Psoas muscle (tissue), 8 donors: ENCODE measurements at places on chromosomes 1 and 21. TPM values are rescaled to one million over a fixed set of nuclear protein-coding genes. Genes with fewer than 3 reads are reported as not detected.

Gene SLAMF9
- not detected for total RNA-seq

Gene TMEM54
- 11.8 TPM for total RNA-seq

Gene SH2D1B
- total RNA-seq: 4.0 TPM

Gene MTHFR
- 26.2 TPM for total RNA-seq

Gene EPHX1
- 100 TPM for total RNA-seq

Gene SRSF11
- 57.2 TPM for total RNA-seq

Gene LAPTM5
- 8.2 TPM for total RNA-seq

Gene NTMT2
- not detected for total RNA-seq

Gene IPO13
- 92.4 TPM for total RNA-seq

Gene HCRTR1
- not detected for total RNA-seq

Gene GJA4
- total RNA-seq: 19.7 TPM

Gene THEMIS2
- 3.8 TPM for total RNA-seq

Gene SPRR2E
- total RNA-seq: not detected

Gene DDX59
- total RNA-seq: 33.7 TPM

Gene PRDM15
- total RNA-seq: 4.0 TPM

Gene FAM177B
- not detected for total RNA-seq

Gene EDARADD
- 0.25 TPM for total RNA-seq

Gene C1QTNF12
- 0.75 TPM for total RNA-seq

Gene PRDM16
- 1.2 TPM for total RNA-seq

Gene S100A8
- total RNA-seq: 57.0 TPM

Gene DCAF6
- 396 TPM for total RNA-seq

Gene EXO1
- not detected for total RNA-seq

Gene AMY1A
- not detected for total RNA-seq

Gene GBP5
- 0.40 TPM for total RNA-seq

Gene HSPA6
- 9.5 TPM for total RNA-seq

Gene CIART
- total RNA-seq: 6.2 TPM

Gene HES2
- total RNA-seq: not detected
